ENCODE measurements at places on chromosomes 11 and 22.

- no peak for DNase-seq
Measured at GRCh38 chr11:20036626-20037335, 123.5 kb downstream of the DBX1 start.

DNA sequence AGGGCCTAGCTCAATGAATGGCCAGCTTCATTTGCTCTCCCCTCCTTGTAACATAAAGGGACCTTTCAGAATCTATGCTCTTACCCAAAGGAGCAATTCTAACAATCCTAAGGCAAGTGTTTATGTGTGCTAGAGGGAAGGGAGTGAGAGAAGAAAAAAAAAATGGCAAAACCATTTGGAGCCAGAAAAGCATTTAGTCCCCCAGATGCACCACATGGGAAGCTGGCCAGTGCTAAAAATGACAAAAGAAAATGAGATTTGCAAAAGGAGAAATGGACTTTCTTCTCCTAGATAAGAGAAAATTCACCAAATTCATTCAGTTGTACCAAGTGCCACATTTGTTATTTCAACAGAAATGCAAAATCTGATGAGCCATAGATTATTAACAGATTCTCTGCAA lies 52.8 kb downstream of the SERGEF start:
- no peak for DNase-seq

GRCh38 chr22:24834845-24835570 lies 29.0 kb downstream of the SGSM1 start:
- no peak for DNase-seq

- DNase-seq, result no peak
Measured at GRCh38 chr11:14422814-14423182, 63.8 kb upstream of the RRAS2 start.

DNA sequence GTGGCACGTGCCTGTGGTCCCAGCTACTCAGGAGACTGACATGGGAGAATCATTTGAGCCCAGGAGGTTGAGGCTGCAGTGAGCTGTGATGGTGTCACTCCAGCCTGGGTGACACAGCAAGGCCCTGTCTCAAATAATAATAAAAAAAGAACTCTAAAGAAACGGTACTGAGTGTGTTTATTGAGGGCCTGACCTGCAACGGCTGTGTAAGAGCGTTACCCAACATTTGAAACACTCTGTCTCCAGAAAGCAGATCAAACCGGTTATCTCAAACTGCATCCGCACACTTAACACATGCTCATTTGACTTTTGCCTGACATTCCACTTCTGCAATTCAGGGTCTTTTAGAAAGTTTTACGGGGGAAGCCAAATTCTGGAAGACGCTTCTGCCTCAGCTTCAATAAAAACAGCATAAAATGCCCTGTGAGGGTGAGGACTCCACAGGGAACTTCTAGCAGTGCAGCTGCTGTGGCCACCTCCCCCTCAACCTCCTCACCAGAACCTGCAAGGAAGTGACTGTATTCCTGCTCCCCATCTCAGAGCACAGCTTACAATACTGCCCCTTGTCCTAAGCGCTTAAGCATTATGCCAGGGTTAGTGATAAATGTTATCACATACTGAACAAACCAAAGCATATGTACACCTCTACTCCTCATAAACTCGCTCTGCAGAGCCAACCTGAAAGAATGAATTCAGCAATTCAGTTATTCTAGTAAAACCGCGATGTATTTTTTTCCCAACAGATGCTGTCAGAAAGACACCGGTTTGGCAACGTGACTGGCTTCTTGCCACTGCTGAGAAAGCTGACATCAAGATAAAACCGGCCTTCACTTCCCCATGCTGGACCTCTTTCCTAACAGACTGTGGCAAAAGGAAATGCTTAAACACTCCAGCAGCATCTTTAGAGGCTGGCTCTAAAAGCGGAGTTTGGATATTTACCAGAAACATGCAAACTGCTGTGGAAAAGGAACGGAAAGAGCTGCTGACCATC lies 52.2 kb downstream of the PRDM10 start:
- DNase-seq, result no peak

- no peak for DNase-seq
Measured at GRCh38 chr11:62514151-62514550, 32.5 kb downstream of the AHNAK start.
